ENCODE measurements at places on chromosomes 6 and 20.

- no peak for DNase-seq
These were observed 29.7 kb upstream of the APCDD1L start for GRCh38 chr20:58544891-58545290.

- DNase-seq, result no peak
These were observed 118.6 kb upstream of the UST start for GRCh38 chr6:148628251-148628650.

GRCh38 chr6:7912024-7912423 is 1.4 kb upstream of the TXNDC5 start:
- no peak for DNase-seq

DNA sequence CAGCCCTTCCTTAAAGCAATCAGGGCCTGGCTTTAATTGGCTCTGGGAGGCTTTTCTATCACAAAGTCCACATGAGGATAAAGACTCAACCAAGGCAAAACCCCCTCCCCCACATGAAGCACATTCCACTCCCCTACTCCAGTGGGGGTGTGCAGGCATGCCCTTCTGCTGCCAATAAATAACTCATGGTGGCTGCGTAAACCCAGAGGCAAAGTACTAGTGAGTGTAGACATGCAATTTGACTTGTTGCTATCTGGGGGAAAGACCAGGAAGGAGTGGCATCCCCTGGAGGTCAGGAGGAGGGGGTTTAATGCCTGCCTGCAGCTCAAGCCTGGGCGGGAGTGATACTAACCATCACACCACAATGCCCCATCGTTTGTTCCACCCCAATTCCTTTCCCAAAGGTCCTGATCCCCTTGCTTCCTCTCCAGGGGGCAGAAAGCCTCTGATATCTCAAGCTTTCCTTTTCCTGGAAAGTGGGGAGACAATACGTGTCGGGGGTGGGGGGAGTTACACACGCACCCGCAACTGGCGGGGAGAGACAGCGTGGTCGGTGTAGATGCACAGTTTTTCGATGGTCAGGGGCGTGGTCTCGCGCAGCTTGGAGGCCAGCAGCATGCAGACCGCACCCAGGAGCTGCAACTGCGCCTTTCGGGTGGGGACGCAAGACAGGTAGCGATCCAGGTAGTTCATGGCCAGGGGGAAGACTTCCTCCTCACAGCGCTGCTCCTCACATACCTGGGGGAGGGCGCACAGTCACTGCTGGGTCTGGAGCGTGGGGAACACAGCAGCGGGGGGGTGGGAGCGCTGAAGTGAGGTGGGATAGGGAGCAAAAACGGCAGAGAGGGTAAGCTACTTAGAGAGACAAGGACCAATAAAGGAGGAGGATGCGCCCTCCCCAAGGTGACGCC is 1.5 kb downstream of the CCND3 start:
- peak; percentile 19 for DNase-seq

Data from CD4-positive, alpha-beta T cell treated with Interleukin-6 for 4 hours (primary cell).